Glutamatergic neuron (in vitro differentiated cells): ENCODE measurements at places on chromosomes 11 and 22.

GRCh38 chr22:27405672-27406388 is 395.7 kb downstream of the MN1 start:
- DNase-seq, result peak; percentile 73

DNA sequence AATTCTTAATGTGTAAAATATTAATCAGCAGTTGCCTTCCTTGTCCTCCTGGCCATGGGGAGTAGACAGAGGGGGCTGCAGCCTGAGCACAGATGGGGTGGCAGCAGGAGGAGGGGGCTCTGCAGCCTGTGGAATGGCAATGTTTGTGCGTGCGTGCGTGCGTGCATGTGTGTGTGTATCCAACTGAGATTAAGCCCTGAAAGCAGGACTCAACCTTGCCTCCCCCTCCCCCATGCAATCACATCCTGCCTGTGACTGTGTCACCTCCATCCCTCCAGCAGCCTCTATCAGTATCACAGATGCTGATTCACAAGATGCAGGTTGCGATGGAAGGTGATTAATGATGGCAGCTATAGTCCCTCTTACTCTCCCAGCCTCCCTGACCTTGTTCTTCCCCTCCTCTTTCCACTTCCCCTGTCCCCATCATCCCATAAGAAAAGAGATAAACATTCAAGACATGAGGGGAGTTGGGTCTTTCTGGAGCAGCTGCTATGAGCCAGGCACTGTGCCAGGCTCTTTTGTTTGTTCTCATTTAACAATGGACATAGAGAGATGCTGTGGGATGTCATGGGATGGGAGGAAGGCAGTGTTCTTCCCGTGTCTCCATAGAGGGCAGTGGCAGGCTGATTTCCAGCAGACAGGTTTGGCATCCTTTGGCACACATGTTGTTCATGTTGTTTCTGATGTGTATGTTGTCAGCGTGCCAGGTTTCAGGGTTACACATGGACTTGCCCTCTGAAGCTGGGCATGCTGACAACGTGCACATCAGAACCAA is 43.8 kb upstream of the NECTIN1 start:
- no peak for DNase-seq

DNA sequence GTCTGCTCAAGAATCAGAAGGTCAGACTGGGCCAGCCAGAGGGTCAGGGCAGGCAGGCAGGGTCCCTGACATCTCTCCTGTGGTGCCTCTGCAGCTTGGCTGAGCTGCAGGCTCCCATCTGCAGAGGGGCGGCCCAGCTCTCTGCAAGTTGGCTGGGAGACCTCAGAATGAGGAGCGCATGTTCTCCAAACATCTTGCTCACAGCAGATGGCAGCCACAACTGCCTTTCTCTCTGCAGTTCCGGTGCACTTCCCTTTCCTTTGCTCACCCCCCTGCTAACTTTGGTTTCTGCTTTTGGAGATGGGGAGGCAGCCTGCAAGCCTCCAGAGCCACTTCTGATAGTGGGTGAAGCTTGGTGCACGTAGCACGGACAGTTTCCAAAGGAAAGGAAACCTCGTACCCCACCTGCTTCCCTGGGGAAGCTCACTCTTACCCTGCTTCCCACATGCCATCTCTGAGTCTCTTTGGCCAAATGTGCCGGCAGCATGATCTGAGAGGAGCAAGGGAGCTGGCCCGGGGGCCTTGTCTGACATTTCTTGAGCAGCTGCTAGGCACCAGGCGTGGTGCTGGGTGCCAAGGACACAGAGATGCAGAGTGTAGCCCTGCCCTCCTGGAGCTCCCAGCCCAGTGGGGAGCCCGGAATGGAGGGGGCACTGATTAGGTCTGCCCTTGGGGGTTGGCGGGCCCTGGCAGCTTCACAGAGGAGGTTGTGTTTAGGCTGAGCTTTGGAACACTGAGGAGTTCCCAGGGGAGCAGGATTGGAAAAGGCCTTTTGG is 18.2 kb downstream of the DAGLA start:
- no peak for DNase-seq

- no peak for DNase-seq
These were observed 75.4 kb downstream of the ME3 start for GRCh38 chr11:86596861-86597586.

DNA sequence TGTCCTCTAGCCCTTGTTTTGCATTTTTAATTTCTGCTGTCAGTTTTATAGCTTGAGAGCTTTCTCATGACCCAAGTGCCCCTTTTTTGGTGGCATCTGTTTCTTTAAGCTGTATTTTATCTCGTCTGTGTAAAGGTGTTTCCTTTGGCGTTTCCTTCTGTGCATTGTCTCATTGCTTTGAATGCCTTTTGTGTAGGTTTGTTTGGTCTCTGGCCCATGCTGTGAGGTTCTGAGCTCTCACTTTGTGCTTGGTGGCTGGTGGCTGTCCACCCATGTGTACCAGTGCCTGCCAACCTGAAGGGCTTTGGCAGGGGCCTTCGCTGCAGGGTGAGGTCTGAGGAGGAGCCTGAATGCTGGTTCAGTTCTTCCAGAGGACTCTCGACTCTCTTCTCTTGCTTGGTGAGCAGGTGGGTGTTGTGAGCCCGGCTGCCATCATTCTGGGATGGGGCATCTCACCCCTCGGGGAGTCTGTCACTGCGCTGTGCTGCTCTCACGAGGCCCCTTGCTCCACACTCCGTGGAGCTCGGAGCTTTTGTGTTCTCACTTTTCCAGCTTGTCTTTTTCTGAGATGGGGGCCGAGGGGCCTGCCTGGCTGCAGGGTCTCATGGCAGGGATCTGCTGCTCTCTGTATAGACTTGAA is 14.9 kb downstream of the AP2A2 start:
- no peak for DNase-seq

- DNase-seq, result no peak
These were observed 5.6 kb downstream of the TPBGL start for GRCh38 chr11:75246006-75246670.

DNA sequence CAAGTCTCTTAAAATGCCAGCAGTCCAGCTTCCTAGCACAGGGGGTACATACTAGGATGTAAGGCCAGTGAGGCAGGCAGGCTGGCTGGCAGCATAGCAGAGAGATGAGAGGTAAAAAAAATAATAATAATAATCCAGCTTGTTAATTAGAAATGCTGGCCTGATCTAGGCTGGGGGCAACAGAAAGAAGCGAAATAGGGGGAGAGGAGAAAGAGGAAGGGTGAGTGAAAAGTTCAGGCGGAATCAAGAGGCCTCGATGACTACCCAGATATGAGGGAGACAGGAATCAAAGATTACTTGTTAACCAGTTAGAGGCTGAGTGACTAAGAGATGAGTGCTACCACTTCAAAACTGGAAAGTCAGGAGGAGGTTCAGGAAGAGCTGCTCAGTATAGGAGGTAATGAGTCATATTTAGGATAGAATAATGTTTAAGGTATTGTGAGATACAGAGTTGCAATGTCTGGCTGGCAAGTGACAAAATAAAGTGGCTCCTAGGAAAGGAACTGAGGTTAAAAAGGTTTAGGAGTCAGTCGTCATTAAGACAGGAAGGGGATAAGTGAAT is 2.8 kb downstream of the ALKBH8 start:
- DNase-seq, result no peak

DNA sequence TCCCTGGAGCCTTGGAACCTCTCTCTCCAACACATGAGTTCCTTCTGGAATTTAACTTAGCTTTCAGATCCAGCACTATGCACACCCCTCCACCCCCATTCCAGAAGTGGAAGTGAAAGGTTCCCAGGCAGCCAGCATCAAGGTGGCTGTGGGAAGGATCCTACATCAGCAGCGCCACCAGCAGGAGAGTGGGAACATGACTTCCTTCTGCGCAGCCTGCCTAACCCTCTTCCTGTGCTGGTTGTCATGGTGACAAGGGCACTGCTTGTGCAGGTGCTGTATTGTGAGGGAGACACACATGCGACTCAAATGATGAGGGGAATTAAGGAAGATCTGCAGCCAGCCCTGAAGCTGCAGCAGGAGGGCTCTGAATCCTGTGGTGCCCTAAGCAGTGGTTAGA is 904.5 kb upstream of the API5 start:
- peak; percentile 79 for DNase-seq

DNA sequence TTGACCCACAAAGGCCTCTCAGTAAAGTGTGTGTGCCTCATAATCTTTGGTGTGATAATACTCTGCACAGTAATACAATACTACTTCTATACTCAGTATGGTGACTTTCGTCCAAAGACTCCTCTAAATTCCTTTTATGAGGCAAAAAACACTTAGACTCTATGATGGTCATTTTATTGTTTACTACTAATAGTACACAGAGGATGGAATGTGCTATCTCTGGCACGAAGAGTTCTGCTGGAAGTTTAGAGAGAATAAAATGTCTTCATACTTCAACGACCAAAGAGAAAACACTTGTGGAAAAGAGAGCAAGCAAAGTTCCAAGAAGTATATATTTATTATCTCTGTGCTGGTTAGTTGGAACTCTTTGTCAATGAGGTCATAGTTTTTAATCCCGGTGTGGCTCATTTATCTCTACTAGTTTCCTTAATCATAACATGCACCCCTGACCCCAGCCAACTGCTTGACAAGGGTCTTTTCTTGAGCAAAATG is 7.5 kb upstream of the CSTF3 start:
- no peak for DNase-seq

DNA sequence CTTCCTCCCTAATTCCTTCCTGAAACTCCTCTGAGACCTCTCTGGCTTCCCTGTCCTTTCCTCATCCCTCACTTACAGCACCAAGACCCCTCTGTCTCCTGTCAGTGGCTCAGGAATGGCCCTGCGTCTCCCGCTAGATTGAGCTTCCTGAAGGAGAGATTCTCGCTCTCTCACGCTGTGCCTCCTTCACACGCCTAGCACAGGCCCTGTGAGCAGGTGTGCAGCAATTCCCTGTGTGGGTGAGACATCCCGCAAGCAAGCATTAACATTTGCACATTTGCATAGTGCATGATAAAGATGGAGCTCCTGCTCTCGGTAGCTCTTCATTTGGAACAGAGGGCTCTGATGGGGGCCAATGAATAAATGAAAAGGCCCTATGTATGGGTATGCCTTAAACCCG is 159.8 kb downstream of the ADAMTS15 start:
- no peak for DNase-seq

DNA sequence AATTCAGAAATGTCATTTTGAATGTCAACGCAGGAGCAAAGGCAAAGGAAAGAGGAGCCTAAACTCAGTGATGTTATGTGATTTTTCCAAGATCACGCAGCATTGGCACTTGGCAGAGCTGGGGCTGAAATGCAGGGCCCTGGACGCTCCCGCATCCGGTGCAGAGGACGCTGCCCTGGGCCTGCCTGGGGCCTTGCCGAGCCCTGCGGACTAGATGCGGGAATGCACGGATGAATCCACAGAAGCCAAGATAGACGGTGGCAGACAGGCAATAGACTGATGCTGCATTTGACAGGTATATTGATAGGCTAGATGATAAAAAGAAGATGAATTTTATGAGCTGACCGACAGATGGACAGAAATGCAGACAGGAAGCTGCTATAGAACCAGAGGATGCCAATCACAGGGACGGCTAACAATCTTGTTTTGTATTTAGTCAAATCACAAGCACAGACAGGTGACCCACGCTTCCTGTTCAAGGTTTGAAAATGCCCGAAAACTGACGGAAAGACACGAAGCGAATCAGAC is 696 bp upstream of the MARK2 start:
- DNase-seq, result no peak

- no peak for DNase-seq
These were observed 12.4 kb downstream of the TOP3B start for GRCh38 chr22:21970037-21970799.

GRCh38 chr11:6682591-6682935 is 577 bp downstream of the MRPL17 start:
- no peak for DNase-seq

GRCh38 chr22:30541961-30542810 is 4.4 kb downstream of the SEC14L6 start:
- no peak for DNase-seq

DNA sequence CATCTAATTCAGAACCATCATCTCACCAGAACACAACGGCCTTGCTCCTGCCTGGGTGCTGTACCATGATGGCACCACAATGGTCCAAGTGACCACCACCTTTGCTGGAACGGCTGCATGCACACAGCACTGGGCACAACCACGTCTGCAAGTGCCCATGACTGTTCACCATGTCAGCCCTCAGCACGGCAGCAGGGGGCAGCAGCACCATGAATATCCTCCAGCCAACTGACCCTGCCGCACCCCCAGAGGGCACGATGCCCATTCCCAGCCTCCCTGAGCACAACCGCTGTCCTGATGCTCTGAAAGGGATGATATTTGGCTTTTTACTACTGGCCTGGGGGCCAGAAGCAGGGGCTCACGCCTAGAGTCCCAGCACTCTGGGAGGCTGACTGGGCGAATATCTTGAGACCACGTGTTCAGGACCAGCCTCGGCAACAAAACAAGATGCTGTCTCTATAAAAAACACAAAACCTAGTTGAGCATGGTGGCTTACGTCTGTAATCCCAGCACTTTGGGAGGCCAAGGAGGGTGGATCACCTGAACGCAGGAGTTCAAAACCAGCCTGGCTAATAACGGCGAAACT is 25.7 kb downstream of the DRD4 start:
- peak; percentile 66 for DNase-seq

- DNase-seq, result no peak
These were observed 672.6 kb upstream of the ANO5 start for GRCh38 chr11:21520244-21520643.

- DNase-seq, result no peak
These were observed 57.0 kb downstream of the DBX1 start for GRCh38 chr11:20103281-20103680.

DNA sequence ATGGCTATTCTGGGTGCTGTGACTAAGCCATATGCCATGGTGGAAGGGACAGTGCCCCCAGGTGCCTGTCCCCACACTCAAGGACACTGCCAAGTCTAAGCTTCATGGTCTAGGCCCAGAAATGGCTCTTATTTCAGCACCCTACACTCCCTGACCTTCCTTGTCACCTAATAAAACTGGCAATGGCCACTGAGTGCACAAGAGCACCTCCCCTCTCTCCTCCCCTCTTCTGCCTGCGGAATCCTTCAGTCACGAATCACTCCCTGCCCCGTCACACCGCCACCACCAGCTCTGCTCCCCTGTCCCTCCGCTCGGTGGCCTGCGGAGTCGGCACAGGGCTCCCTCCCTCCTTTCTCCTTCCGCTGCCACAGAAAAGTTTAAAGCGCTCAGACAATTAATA is 19.0 kb upstream of the LMO1 start:
- DNase-seq, result no peak

DNA sequence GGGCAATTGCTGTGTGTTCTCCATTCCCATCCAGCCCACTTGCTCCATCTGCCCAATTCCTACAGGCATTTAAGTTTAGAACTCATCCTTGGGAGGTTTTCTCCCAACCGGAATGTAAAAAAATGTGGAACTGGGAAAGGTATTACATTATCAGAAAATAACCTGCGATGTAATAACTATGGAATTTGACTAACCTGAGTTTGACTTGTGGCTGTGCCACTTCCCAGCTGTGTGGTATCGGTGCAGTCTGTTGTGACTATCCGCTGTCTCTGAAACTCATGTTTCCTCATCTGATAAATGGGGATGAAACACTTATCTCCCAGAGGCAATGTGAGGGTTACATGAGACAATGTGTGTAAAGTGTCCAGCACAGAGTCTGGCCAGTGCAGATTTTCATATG is 77.6 kb downstream of the TENM4 start:
- no peak for DNase-seq

GRCh38 chr22:37896939-37897338 is 9.2 kb upstream of the MICALL1 start:
- no peak for DNase-seq
